Activated T-cell treated with anti-CD3 and anti-CD28 coated beads for 4 hours (primary cell): ENCODE measurements at places on chromosomes 2 and 18.

DNA sequence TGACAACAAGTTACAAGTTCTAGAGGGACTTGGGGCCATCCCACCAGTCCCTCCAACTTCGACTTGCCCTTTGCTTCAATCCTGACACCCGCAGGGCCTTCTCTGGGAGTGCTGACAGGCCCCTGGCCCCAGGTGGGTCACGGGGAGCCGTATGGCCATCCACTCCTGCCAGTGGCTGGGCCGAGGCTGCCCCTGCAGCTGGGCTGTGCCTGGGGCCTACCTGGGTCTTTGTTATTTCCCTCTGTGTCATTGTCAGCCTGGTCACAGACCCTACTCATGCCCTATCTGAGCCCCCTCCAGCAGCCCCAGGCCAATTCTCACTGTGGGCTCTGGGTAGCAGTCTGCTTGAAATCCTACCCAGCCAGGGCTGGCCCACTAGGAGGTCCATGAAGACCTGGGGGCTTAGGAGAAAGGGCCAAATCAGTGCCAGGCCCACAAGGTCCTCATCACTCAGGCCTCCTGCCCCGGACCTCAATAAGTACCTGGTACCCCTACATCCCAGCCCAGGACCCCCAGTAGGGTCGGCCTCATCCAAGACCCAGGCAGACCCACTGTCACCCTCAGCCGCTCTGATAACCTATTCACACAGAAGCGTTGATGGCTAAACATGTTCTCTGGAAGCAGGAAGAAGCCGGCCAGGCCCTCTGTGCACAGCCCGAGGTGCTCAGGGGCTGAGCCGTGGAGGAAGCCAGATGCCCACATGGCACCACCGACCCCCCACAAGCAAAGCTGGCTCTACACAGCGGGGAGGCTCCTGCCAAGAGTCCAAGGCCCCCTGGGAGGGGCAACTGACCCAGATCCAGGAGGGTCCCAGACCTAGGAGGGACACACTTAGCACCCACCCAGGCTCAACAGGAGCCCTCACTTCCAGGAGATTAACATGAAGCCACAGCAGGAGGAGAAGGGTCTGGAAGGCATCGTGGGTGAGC, 57.7 kb downstream of the BIN1 start:
- no peak for DNase-seq

- DNase-seq: peak; percentile 62
These were observed 6.2 kb downstream of the MRPS5 start for GRCh38 chr2:95115418-95115817.

- DNase-seq: no peak
These were observed 6.8 kb downstream of the MAT2A start for GRCh38 chr2:85545780-85546240.

GRCh38 chr2:240648155-240648649, 22.9 kb downstream of the GPR35 start:
- DNase-seq: no peak

DNA sequence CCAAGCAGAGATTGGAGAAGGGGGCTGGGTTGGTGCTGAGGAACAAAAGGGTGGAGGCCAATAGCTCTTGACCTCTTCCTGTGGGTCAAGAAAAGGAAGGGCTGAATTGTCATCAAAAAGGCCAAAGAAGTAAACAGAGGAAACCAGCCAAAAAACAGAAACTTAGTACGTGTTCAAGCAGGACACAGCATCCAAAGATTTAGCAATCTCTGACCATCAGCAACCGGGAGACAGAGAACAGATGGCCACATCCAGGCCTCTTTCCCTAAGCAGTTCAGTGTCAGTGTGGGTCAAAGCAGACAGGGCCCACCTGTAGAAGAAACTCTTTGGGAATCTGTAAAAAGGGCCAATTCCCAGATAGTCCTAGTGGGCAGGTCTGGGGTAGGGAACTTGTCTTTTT, 2.9 kb downstream of the DNPEP start:
- no peak for DNase-seq

GRCh38 chr2:162073888-162074631, at the start of gene DPP4:
TSS of gene DPP4 (minus strand) at chr2:162074215. CDS start at chr2:162073981, 234 bp downstream.
- peak; percentile 27 for DNase-seq

DNA sequence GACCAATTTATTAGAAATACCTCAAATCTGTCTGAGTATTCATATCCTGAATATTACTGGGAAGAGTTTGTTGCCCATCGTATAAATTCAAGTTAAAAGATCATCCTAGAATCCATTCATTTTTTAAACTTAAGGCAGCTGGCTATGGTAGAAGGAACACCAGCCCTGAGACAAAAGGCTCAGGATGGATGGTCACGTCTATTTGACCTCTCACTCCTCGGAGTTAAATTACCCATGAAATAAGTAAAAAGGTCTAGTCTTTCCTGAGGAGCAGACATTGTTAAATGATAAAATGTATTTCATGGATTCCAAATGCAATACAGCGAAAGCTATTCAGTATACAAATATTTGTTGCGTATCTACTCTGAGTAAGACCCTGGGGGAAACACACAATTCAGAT, 826.0 kb upstream of the LRATD1 start:
- DNase-seq: no peak

- DNase-seq: no peak
These were observed 57.2 kb upstream of the RTN4 start for GRCh38 chr2:55107436-55107835.

DNA sequence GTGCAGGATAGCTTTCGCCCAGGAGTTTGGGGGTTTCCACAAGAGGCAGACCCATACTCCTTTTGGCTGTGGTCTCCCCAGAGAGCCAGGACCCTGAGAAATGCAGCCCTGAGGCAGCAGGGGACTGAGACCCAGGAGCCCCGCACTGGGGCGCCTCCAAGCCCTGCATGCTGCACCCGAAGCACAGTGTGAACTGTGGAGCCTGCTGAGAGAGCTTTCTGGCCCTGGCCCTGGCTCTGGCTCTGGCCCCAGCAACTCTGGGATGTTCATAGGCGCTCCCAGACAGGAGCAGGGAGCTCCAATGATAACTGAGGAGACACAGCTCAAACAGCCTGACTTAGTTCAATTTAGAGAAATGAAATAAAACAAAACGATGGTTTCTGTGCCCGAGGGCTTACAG, 96.4 kb upstream of the TEX51 start:
- DNase-seq: no peak

- peak; percentile 19 for DNase-seq
These were observed 114.5 kb downstream of the RNF144A start for GRCh38 chr2:7031547-7032245.

GRCh38 chr2:145043399-145043834, 523.5 kb upstream of the ZEB2 start:
- DNase-seq: no peak

GRCh38 chr2:7358865-7359447, 441.7 kb downstream of the RNF144A start:
- no peak for DNase-seq

- DNase-seq: no peak
These were observed 264.0 kb downstream of the MREG start for GRCh38 chr2:215749092-215749957.

- no peak for DNase-seq
These were observed 244.5 kb upstream of the REG3G start for GRCh38 chr2:78780864-78781583.

DNA sequence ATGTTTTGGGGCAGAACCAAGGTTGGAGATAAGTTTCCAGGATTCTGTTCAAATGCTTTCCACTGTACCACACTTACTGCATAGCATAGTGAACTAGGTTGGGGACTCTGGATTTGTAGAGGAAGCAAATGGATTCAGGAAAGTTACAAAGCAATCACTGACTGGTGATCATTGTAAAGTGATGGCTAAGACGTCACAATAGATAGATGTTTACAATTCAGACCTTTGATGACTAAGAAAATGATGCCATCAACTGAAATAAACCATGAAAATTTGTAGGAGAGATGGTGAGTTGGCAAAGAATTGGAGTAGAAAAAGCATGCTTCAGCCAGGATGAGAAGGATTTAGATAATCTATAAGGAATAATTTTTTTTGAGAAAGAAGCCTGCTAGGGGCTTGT, 178.0 kb downstream of the UBE2E3 start:
- no peak for DNase-seq

- no peak for DNase-seq
These were observed 1.8 kb downstream of the IL18RAP start for GRCh38 chr2:102424754-102425153.

GRCh38 chr2:65299246-65299645, 71.6 kb downstream of the ACTR2 start:
- DNase-seq: no peak

GRCh38 chr18:27899893-27900292, 277.0 kb downstream of the CDH2 start:
- DNase-seq: no peak

- no peak for DNase-seq
These were observed 8.4 kb downstream of the TMEM247 start for GRCh38 chr2:46487667-46488335.

GRCh38 chr18:45282101-45282812, 333.0 kb upstream of the SLC14A2 start:
- no peak for DNase-seq

GRCh38 chr2:157492189-157492773, 48.4 kb upstream of the CYTIP start:
- peak; percentile 67 for DNase-seq

DNA sequence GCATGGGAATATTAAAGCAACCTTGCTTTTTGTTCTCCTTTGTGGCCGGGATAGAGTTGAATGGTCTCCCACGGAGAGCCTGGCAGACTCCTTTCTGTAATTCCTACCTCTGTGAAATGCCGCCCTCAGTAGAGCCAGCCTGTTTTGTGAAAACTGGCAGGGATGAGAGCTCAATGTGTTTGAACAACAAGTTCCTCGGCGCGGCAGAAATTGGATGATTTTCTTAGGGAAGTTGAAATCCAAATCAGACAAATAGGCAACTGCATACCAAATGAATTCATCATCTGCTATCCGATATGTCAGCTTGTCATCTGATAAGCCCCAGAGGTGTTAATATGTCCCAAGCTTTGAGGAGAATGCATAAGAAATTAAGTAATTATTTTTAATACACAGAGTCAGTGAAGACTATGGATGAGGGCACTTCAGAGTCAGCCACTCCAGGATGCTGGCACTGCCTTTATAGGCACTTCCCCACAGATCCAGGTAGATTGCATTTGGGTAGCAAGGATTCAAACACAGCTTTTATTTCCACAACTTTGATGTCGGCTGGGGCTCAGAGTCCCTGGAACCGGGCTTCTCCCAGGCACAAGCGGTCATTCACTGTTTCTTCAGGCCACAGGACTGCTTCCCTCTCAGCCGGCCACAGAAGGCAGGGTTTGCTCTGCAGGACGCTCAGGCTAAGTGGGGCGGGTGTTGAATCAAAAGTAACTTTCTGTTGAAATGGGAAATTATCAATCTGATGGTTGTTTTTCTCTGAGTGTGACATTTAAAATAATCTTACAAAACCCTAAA, 82.8 kb upstream of the REV1 start:
- DNase-seq: no peak

DNA sequence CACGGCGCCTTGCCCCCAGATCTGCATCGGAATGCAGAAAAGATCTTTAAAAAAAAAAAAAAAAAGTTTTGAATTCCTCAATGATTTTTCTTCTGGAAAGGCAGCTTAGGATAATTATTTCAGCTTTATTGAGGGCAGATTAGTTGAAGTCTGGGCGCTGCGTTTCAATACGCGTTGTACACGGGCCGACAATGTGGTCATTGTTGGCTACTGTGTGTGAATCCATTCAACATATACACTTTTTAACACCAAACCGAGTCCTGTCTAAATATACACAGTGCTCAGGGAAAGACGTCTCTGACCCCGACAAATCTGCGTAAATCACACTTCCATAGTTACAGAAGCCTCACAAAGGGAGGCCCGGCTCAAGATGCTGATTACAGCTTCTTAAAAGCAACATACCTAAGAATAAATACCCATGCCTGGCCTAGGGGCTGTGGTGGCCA, 1.4 kb upstream of the SIX3 start:
- DNase-seq: no peak

DNA sequence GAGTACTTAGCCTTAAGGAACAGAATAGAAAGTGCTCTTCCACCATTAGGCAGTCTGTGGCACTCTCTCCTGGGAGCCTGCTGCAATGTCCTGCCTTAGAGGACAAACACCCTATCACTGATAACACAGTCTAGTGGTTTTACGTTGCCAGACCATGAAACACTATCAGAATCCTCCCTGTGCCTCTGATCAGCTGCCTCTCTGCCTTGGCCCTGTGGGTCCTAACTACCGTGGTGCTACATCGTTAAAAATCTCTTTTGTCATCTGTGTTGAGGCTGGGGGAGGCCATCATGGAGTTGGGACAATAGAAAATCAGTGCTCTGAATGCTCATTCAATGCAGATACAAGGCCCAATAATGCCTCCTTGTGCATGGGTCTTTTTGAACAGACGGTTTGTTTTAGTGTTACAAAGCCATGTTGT, 11.9 kb upstream of the APCDD1 start:
- DNase-seq: no peak

GRCh38 chr18:79518683-79519128, 123.0 kb downstream of the NFATC1 start:
- no peak for DNase-seq
